H9 (cell line): ENCODE measurements at places on chromosomes 13 and 19.

- no peak for DNase-seq
Measured at GRCh38 chr13:93824286-93824685, 597.7 kb downstream of the GPC6 start.

GRCh38 chr19:16077984-16078758, 1.9 kb downstream of the TPM4 start:
- DNase-seq = no peak

DNA sequence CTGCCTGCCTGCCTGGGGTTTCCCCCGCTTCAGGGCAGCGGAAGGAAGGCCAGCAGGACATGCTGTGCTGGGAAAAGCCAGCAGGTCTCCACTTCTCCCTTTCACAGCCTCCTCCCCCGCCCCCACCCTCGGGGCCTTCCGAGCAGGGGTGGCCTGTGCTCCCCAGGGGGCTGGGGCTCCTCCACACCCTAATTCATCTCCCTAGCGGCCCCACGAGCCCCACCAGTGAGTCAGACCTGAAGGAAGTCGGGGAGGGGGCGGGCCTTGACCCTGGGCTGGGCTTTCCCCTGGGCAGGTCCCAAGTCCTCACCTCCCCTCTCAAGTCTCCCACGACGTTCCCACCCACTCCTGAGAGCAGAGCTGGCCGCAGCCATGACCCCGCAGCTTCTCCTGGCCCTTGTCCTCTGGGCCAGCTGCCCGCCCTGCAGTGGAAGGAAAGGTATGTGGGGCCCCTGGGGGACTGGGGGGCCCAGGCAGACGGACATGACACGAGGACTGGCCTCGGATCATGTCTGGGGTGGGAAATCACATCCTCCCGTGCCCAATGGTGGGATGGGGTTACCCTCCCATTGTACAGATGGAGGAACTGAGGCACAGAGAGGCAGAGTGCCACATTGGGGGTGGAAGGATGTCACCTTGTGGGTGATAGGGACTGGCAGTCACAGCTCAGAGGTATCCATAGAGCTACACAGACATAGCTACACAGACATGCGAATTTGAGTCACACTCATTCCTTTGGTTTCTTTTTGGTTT, at the start of gene EBI3:
Gene EBI3 (plus strand): TSS at position 345 of the 753 bp plus-strand sequence. CDS start 28 bp downstream, at position 373.
- DNase-seq = peak; percentile 54

DNA sequence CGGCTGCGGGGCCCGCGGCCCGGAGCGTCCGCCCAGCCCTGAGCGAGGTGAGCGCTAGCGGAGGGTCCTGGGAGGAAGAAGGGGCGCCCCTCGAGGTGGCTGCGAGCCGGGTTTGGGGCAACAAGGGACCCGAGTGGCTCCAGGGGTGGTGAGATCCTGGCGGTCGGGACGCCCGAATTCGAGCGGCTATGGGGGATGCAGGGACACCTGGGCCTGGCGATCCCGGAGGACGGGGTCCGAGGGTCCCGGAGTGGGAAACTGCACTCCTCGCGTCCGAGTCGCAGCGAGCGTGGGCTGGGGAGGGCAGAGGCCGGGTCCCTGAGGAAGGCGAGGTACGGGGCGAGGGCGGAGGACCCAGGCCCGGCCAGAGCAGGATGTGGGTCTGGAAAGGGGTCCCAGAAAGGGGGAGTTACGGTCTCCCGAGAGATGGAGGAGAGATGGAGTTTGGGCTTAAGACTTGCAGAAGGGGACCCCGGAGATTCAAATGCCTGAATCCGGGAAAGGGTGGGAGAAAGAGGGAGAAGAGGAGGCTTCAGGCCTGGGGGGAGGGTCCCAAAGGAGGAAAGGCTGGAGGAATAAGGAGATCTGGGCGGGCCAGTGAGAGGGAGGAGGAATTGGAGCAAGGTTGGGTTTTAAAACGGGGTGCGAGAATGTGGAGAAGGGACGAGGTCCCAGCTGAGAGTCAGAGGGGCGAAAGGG, 542 bp downstream of the CACNG7 start:
- DNase-seq = no peak

- DNase-seq = no peak
Measured at GRCh38 chr13:43848001-43848649, 31.4 kb downstream of the CCDC122 start.

- DNase-seq = no peak
Measured at GRCh38 chr19:16207490-16208025, 9.8 kb downstream of the AP1M1 start.

DNA sequence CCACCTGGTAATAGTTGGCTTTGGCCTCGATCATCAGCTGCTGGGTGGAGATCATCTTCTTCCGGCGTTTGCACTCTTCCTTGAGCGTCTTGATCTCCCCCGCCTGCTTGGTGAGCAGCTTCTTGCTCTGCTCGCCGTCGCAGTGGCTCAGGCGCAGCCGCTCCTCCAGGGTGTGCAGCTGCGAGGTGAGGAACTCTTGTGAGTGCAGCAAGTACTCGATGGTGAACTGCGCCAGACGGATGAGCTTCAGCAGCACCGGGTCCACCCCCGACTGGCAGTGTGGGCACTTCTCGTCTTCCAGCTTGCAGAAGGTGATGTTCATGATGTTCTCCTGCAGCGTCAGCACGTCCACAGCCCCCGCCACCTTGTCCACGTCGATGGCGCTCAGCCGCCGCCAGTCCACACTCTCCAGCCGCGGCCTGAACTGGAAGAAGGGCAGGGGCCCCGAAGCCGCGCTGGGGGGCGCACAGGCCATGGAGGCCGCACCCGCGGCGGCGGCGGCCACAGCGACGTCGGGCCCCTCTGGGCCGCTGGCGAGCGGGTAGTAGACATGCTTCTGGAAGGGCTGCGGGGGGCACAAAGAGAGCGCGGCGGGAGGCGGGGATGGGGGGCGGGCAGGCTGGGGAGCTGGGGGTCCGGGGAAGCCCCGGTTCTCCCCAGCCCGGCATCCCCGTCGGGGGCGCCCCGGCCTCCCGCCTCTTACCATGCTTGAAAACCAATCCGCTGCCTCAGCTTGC, 3.0 kb downstream of the DZIP1 start:
- DNase-seq = peak; percentile 66

GRCh38 chr13:72565893-72566292, 161.5 kb downstream of the MZT1 start:
- DNase-seq = no peak

DNA sequence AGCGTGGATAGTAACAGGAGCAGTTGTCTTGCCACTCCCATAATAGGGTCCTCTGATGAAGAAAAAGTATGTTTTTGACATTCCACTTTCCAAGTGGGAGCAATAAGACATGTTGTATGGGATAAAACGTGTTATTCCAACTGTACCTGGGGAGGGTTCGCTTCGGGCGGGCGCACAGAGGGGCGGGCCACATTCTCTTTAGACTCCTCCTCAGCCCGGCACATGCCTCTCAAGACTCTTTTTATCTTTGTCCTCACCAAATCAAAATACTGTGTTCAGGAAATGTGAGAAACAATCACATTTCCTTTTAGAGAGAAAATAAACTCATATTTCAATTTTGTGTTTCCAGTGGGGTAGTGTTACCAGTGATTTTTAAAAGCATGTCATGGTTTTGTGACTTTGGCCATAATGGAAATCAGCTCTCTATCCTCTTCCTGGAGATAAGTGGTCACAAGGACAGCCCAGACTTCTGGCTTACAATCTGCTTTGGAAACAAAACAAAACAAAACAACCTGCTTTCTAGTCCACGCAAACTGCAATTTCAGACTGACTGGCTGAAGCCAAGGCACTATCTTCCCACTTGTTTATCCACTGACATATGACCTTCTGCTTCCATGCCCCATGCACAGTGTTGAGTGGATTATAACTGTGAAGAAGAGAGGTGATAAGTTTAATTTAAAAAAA, 276.1 kb downstream of the NALCN start:
- no peak for DNase-seq

DNA sequence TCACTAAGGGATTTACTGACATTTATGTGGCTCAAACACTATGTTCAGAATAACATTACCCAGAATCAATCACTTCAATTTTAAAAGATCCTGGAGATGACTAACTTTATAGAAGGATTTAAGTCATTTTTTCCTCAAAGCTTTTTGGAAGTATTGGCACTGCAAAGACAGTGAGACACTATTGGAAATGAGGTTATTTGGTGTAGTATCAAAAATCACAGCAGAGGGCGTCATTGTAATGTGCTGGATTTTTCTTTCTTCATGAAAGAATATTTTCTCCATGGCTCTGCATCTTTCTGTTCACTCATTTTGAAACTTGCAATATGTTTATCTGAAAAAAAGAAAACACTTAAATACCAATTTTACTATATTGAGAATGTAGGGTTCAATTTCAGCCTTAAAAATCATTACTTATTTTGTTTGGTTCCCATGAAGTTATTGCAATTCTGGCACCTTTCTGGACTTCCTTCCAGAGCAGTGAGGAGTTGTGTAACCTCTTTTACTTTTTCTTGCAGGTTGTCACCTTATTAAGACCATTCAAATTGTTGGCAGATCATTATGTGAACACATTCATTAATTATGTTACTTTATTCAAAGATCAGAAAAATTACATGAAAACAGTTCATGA, 3.7 kb upstream of the CSNK1A1L start:
- DNase-seq = no peak

DNA sequence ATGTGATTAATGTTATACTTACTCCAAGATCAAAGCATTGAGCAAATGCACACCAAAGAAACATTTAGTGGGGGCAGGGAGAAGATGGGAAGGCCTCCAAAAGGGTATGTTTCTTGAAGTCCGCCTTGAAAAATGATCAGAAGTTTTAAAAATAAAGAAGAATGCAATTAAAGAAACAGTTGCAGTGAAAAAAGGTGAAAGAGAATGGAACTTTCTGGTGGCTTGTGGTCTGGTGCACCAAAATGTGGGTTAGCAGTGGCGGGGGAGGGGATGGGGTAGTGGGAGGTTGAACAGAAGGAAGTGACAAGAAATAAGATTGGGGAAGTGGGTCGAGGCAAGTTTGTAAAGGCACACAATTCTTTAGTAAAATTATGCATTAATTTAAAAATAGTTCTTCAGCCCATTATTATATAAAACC, 2.5 kb downstream of the LCP1 start:
- DNase-seq = no peak

DNA sequence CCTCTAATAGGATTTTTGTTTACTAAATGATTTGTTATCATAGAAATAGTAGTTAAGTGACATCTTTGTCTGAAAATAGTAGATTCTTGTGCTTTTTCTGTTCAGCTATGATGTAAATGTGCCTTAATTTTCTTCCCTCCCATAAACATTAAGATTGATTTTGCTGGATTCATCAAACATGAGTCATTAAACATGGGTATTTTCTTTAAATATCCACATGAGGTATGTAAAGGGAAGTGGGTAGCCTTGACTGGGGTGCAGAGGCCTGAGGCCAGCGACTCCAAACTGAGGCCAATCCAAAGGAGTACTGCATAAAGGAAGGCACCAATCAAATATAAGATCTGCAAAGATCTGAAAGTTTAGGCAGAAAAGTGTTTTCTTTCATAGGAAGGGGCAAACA, 3.7 kb downstream of the ZNF136 start:
- no peak for DNase-seq

DNA sequence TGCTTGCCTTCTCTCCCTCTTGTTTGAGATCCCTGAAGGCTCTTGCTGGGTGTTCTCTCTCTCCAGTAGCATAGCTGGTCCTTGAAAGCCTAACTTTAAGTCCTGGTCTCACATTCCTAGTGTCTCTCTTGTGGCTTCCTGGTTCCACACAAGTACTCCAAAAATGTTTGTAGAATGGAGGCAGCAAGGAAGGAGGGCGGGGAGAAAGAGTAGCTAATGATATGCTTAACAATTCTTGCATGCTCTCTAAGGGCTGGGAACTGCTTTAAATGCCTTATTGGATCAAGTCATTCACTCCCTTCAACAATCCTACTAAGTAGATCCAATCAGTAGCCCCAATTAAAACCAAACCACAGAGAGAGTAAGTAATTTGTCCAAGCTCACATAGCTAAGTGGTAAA, 357.3 kb downstream of the KLF5 start:
- no peak for DNase-seq

- no peak for DNase-seq
Measured at GRCh38 chr13:66565279-66565678, 664.9 kb downstream of the PCDH9 start.

GRCh38 chr13:80962855-80963254, 621.9 kb upstream of the SPRY2 start:
- DNase-seq = no peak

DNA sequence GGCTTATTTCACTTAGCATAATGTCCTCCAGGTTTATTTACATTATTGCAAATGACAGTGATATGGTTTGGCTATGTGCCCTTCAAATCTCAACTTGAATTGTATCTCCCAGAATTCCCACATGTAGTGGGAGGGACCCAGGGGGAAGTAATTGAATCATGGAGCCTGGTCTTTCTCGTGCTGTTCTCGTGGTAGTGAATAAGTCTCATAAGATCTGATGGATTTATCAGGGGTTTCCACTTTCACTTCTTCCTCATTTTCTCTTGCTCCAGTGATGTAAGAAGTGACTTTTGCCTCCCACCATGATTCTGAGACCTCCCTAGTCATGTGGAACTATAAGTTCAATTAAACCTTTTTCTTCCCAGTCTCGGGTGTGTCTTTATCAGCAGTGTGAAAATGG, 109.6 kb downstream of the VWA8 start:
- DNase-seq = no peak

DNA sequence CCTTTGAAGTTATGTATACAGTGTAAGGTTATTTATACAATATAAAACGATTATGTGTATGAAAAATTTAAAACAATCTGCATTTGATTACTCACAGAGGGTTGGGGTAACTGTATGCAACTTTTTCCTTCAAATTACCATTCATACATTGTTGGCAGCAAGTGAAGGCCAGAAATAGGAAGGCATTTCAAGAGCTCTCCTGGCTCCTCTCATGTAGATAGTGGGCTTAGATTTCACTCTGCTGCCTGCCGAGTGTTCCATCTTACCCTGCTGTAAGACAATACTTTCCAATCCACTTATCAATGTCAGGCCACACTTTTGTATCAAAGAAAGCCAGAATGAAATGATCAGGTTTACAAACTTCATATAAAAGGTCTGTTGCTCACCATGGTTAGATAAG, 245.2 kb downstream of the DNAJC15 start:
- DNase-seq = no peak

DNA sequence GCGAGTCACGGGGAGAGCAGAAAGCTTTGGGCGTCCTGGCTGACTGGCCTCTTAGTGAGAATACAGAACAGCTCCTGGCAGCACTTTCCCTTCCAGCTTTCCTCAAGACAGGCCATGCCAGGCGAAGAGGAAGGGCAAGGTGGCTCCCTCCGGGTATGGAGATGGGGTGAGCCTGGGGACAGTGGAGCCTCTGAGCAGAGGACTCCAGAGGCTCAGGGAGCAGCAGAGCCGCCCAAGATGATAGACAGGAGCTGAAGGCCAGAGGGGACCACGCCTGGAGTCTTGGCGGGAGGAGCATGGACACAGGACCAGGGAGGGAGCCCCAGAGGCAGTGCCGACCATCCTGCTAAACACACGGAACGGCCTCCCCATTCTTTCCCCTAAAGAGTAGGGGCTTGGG, 229.1 kb downstream of the TM9SF2 start:
- no peak for DNase-seq

- no peak for DNase-seq
Measured at GRCh38 chr19:32817569-32818476, 51.7 kb downstream of the SLC7A9 start.

- DNase-seq = no peak
Measured at GRCh38 chr19:53606031-53606430, 25.8 kb upstream of the DPRX start.

- no peak for DNase-seq
Measured at GRCh38 chr13:31056644-31057271, 104.9 kb downstream of the HSPH1 start.
